ENCODE measurements at places on chromosomes 13 and 19.

GRCh38 chr13:42875475-42876269 lies 94.3 kb downstream of the FAM216B start:
- DNase-seq = peak; percentile 40

- peak; percentile 86 for DNase-seq
Observed at GRCh38 chr19:43798546-43799409, 3.5 kb downstream of the LYPD5 start.

GRCh38 chr13:95608640-95609323 lies 35.7 kb downstream of the DZIP1 start:
- DNase-seq = no peak

DNA sequence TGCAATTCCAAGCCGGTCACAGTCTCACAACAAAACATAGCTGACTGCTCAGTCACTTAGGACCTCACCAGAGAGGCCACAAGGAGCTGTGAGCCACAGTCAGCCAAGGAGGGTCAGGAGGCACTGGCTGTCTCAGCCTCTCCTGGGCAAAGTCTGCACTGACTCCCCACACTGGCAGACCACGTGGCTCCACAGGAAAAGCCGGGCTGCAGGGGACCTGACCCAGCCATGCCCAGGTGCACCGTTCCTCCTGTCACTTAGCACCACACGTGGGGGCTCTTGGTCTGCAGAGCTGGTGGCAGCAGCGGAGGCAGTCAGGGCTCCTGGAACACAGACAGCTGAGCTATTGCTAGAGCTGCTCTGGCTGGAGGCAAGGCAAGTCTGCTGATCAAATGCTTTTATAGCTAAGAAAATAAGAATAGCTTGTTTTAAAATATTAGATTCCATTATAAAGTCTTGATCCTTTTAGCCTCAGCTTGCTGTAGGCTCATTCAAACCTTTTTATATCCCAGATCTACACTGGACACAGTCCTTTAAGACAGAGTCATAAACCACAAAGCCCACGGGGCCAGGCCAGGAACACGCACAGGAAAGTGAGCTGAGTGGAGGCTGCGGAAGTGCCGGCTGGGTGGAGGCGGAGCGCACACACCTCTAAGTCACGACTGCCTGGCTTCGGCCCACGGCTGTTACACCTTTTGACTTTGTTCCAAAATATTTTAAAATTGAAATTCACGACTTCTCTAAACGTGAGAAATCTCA lies 744.1 kb downstream of the UQCRFS1 start:
- DNase-seq = peak; percentile 20

DNA sequence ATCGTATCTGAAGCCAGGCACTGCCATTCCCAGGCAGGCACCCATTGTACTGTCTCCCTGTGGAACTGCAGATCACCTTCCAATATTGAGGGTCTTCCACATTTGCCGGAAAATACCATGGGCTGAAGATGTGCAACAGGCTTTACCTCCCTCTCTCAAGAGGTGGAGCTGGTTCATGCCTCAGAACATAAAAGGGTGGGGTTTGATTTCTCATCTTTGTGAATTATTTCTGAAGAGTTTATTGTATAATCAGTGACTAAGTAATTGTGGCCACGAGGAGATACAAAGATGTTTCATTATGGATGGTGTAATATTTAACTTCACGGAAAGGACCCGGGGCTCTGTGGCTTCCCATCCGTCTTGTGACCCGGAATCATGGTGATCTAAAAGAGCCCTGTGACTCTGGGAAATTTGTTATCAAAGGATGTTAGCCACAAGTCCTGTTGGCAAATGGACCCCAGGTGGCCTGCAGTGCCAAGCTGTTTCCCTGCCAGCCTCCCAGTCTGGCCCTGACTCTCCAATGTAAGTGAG lies 230.5 kb downstream of the LACC1 start:
- no peak for DNase-seq

DNA sequence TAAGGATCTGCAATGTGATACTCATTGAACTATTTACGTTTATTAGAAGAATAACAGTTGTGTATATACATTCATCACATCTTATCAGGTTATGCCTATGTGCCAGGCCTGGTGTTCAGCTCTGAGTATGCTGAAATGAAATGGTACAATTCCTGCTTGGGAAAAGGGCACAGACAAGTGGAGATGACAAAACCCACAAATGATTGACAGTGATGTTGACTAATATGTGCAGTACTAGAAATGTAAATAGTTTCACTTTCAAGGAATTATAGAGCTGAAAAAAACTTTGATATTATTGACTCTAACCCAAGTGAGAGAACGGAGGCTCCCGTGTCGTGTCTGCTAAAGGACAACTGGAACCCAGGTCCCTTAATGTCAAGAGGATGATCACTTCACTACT lies 386.8 kb upstream of the DACH1 start:
- no peak for DNase-seq

DNA sequence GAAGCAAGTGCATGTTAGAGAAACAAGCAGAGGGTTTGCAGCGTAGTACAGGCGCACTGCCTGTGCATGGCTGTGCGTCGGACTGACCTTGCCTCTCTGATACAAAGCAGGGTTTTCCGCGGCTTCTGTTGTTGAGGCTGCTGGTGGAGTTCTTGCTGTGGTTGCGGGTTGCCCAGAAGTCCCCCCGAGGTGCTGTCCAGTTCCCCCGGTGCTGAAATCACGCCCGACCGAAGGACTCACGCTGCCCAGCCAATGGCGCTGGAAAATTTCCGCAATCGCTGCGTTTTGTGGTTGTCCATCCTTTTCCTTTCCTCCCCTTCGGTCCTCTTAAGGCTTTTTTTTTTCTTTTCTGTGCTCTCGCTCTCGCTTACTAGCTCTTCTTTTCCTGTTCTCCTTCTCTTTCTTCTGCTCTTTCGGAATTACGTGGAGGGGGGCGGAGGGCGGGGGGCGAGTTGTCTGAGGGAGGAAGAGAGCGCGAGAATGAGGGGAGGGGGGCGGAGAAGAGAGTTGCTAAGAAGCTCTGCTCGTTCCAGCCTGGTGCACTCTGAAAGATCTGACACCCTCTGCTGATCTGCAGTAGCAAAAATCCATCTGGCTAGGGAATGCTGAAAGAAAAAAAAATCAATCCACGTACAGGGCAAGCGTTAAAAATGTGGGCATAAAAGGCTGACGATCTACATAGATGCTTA lies at the start of gene SLITRK1:
TSS of gene SLITRK1 (minus strand) at position 558 of the 689 bp plus-strand sequence. CDS start 967 bp downstream, outside the sequence.
- peak; percentile 76 for DNase-seq

DNA sequence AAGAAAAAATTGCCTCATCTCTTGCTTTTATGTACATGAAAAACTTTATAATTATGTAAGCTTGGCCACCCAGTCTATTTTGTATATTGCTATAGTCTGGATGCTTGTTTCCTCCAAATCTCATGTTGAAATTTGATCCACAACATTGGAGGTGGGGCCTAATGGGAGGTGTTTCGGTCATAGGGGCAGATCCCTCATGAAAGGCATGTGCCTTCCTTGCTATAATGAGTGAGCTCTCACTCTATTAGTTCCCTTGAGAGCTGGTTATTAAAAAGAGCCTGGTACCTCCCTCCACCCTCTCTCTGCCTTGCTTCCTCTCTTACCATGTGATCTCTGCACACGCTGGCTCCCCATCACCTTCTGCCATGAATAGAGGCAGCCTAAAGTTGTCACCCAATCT lies 1005.1 kb downstream of the PCDH9 start:
- no peak for DNase-seq

DNA sequence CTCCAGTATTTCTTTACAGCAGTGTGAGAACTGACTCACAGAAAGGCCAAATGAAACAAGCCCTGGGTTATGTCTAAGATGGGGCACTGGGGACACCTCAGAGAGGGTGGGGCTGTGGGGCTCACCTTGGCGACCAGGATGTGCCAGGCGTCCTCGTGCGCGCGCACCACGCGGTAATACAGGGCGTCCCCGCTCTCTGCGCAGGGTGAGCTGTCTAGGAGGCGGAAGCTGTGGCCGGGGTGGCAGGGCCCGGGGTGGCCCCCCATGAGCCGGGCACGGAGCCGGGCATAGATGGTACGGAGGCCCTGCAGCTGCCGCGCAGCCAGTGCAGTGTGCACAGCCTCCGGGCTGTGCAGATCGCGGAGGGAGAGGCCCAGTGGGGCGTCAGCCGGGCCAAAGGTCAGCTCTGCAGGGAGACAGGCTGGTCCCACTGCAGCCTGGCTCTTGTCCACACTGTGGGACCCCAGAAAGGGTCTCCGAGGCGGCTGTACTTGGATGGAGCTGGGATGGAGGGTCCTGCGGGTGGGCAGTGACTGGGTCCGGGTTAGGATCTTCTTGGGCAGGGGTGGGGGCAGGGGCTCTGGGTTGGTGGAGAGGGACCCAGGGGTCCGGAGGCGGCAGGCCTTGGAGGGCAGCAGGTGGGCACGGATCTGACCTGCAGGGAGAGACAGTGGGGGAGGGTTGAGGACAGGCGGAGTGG lies 3.4 kb downstream of the PEAK3 start:
- DNase-seq = no peak

- DNase-seq = no peak
Observed at GRCh38 chr19:28481674-28482073, 731.3 kb downstream of the UQCRFS1 start.

GRCh38 chr19:13795595-13796300 lies 505 bp downstream of the ZSWIM4 start:
- peak; percentile 62 for DNase-seq

All from iPS-NIHi11 (cell line).